ENCODE measurements at places on chromosomes 3 and 15.
A peak's percentile ranks its signal among the peaks of the same experiment; 100 is the strongest.

GRCh38 chr3:179603321-179603720 lies 1.1 kb downstream of the MRPL47 start:
- no peak for DNase-seq

GRCh38 chr15:98874370-98874769 lies 133.2 kb downstream of the PGPEP1L start:
- no peak for DNase-seq

DNA sequence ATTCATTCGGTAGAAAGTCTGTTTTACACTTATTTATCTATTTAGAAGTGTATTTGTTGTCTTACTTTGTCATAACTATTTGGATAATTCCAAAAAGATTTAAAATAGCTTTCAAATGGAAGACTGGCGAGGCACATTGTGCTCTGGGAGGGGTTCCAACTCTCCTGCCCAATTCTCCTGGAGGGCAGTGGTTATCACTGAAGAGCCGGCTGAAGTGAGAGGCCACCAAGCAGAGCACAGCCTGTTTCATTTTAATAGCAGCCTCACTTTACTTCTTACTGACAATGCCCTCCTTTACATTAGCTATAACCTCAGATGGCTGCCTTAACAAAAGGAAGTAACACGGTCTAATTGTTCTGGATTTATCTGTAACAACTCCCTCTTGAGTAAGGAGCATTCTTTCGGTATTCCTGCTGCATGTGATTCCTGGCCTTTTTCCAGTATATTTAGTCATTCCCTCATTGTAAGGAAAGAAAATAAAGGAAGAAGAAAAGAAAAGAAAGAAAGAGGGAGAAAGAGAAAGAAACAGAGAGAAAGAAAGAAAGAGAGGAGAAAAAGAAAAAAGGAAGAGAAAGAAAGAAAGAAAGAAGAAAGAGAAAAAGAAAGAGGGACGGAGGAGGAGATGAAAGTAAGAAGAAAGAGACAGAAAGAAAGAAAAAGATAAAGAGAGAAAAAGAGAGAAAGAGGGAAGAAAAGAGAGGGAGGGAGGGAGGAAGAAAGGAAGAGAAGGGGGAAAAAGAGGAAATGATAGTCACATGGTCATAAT lies 339.8 kb upstream of the WNT5A start:
- DNase-seq, result peak; percentile 48

- no peak for DNase-seq
Observed at GRCh38 chr3:159607856-159608255, 380.8 kb upstream of the IL12A start.

DNA sequence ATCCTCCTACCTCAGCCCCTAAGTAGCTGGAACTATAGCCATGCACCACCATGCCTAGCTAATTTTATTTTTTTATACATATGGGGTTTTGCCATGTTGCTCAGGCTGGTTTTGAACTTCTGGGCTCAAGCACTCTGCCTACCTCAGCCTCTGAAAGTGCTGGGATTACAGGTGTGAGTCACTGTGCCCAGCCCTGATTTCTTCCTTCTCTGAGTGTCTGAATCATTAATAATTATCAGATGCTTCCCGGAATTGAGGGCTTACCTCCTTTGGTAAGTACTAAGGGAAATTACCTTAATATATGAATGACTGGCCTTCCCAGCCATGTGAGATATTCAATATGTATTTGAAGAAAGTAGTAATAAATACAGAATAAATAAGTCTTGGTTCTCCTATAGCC lies 7.2 kb downstream of the CLPX start:
- DNase-seq, result no peak

- DNase-seq, result peak; percentile 44
Observed at GRCh38 chr3:44048196-44048924, 193.3 kb upstream of the TOPAZ1 start.

GRCh38 chr3:197836244-197836643 lies 45.2 kb downstream of the LRCH3 start:
- DNase-seq, result no peak
